ENCODE measurements at places on chromosomes 5 and 9.

DNA sequence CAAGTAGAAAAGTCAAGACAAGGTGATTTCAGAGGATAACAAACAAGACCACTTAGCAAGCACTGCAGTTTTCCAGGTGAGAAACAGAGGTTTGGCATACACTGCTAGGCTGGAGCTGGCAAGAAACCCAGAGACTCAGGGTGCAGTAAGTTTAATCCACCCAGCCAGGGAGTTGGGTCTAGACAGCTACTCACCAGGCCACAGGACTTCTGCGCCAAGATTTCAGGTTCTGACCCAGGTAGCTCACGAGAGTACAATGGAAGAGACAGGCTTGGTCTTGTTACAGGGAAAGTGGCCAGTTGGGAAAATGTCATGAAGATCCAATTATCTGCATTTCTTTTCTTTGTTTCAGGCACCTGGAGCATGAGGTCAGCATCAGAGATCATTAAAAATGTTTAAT, 9.8 kb downstream of the SMIM23 start:
- DNase-seq: no peak

DNA sequence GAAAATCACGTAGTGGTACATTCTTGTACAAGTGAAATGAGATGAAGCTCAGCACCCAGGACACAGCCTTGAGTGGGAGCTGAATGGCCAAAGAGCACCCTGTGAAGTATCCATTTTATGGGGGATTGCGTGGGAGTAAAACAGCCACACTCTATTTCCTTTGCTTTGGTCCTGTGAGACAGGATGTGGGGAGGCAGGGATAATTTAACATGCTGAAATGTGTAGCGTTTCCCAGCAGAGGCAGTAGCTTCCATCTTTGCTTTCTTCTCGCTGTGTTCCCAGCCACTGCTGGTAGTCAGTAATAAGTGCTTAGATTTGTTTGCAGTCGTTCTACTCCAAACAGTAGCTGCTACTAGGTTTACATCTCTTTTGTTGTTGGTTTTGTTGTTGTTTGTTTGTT, 4.4 kb downstream of the IL31RA start:
- no peak for DNase-seq

GRCh38 chr5:154899151-154899816, 38.7 kb downstream of the GEMIN5 start:
- DNase-seq: no peak

- no peak for DNase-seq
Measured at GRCh38 chr5:88732862-88733261, 150.1 kb downstream of the MEF2C start.

- DNase-seq: no peak
Measured at GRCh38 chr5:59049095-59049494, 466.2 kb downstream of the RAB3C start.

- peak; percentile 32 for DNase-seq
Measured at GRCh38 chr9:126440940-126441339, 114.3 kb downstream of the MVB12B start.

DNA sequence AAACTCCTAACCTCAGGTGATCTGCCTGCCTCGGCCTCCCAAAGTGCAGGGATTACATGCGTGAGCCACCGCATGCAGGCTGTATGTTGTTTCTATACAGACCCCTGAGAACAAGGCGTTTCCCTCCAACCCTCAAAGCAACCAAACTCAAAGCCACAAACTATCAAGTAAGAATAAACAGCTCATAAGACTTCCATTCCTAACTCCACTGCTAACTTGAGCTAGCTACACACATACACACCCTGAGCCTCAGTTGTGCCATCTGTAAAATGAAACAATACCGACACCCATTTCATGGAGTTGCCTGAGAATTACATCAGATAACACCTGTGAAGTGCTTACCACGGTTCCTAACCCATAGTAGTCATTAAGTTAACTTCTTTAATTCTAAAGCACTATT, 70.8 kb downstream of the SERINC5 start:
- no peak for DNase-seq

DNA sequence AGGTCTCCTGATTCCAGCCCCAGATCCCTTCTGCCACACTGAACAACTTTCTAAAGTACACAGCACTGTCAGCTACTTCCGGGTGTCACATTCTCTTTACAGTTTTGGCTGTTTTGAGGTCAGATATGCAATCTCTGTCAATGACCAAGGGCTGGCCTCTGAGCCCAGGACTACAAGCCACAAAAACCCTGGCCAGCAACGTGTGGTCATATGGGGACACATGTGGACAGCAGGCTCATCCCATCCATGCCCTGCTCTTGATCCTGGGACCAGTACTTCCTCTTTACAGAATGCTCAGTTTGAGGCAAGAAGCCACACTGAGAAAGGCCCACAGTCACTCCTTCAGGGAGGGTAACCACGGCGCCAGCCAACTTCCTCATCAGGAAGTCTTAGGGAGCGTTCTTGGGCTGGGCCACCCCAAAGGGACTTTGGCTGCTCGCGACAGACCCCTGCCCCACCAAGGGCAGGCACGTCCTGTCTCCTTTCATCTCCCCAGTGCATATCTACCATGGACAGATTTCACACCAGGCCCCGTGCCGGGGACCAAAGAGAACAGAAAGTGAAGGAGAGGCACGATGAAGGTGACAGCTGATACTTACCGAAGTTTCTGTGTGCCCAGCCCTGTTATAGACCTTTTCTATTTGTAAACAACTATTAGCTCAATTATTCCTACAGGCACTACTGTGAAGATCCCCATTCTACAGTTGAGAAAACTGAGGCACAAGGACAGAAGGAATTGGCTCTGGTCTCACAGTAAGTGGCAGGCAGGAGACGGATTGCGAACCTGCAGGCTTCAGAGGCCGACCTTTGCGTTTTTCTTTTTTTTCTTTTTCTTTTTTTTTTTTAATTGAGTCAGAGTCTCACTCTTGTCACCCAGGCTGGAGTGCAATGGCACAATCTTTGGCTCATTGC, 37.3 kb downstream of the STK10 start:
- no peak for DNase-seq

GRCh38 chr5:1536322-1536845, 12.6 kb upstream of the LPCAT1 start:
- DNase-seq: peak; percentile 59

DNA sequence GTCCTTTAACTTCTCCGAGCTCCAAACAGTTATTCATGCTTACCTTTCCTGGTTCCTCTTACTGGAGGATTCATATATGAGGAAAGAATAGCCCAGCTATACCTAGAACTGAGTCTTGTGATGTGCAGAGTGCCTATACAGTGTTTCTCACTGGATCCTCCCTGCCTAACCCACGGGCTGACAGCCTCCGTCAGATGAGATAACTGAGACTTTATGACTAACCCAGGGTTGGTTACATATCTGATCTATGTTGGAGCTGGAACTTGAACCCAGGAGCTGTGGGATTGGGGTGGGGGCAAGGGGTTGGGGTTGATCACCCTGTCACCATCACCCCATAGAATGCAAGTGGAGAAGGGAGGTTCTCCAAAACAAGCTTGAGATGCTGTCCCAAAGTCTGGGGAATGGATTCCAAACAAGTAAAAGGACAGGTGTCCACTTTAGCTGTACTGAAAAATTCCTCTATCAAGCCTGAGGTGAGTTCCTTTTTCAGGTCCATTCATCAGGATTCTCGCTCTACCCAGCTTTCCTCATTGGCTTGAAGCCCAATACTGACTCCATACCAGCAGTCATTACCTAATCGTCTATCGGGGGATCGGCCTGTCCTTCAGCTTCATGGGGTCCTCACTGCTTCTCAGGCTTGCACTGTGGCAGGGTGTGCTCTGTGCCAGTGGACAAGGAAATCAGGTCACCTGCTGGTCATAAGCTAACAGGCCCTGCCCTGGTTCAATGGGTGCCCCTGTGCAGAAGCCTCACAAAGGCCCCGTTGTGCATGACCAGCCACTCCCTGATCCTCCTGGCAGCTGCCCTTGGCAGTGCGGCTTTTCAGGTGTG, 100.6 kb downstream of the ARHGAP26 start:
- no peak for DNase-seq

DNA sequence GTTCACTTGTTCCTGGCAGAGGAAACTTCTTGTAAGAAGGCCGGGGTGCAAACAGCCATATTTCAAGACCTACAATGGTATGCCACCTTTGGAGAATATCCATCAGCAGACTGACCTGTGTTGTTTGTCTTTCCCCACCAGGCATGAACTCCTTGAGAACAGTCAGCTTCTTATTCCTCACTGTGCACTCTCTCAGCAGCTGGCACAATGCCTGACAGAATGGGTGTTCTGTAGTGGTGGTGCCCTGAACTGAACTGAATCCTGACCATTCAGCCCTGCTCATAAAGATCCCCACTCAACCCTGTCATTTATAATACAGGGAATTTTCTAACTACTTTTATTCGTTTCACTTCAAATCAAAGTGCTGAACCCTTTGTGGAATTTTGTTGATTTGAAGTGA, 206.9 kb downstream of the COX7C start:
- DNase-seq: no peak

GRCh38 chr9:115104908-115105307, 13.0 kb downstream of the TNC start:
- DNase-seq: no peak

GRCh38 chr9:75054368-75055001, 26.4 kb upstream of the CARNMT1 start:
- DNase-seq: no peak

DNA sequence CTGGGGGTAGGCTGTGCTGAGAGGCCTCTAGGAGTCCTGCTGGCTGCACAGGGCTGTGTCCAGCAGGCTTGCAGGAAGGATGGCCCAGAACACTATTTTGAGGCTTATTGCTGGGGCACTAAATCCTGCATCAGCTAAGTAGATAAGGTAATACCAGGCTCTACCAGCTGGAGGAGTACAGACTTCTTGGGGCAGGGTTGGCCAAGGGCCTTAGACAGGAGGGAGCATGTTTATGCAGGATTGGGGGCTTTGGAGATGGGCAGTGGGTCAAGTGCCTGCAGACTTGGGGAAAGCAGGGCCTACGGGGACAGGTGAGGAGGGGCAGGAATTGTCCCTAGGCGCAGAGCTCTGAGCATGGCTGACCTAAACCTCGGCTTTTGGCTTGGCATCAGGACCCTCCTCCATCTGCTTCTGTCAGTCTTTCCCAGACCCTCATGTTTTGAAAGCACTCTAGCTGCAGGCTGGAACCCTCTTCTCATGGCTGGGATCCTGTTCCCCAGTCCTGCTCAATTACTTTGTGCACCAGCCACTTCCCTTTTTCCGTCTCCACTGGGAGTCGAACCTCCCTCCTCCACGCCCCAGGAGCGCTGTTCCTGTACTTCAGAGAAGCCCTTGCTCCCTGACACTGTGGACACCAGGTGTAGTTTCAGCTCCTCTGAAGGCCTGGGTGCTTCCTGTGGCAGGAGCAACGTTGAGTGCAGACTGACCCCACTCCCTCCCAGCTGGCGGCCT, 61.0 kb upstream of the SPTLC1 start:
- no peak for DNase-seq

GRCh38 chr5:176524987-176525386, 12.2 kb downstream of the RNF44 start:
- no peak for DNase-seq

DNA sequence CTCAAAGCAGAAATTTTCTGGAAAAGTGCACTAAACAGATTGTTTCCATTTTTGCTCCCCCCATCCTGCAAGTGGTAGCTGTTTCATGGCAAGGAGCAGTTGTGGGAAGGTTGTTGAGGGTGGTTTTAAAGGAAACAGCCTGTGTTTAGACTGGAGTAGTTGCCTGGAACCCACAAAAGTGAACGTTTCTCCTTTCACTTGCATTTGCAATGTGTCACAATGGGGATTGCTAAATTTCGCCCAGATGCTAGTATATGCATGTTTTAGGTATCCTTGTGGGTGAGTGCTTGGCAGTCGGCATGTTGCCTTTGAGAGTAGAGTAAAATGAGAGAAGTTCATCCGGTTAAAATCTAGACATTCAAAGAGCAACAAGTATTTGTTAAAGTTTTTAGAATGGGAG, 1099.9 kb upstream of the DMAC1 start:
- no peak for DNase-seq

DNA sequence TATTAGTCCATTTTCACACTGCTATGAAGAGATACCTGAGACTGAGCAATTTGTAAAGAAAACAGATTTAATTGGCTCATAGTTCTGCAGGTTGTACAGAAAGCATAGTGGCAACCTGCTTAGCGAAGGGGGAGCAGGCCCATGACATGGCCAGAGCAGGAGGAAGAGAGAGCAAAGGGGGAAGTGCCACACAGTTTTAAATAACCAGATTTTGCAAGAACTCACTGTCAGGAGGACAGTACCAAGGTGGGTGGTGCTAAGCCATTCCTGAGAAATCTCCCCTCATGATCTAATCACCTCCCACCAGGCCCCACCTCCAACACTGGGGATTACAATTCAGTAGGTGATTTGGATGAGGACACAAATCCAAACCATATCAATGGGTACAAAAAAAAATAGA, 16.8 kb upstream of the PCSK5 start:
- DNase-seq: no peak

DNA sequence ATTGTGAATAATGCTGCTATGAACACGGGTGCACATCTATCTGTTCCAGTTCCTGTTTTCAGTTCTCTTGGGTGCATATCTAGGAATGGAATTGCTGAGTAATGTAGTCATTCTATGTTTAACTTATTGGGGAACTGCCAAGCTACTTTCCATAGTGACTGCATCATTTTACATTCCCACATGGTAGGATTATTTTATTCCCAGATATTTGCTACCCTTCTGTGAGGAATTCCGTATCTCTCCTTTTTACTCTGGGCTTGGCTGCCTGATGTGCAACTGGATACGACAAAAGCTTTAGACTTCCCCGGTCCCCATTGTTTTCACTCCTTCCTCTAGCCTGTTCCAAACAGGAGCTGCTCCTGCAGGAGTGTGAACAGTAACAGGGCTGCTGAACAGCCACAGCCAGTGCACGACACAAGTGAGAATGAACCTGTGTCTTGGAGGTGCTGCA, 7.2 kb downstream of the TAS2R1 start:
- no peak for DNase-seq

- peak; percentile 88 for DNase-seq
Measured at GRCh38 chr5:150560401-150561191, 52.7 kb downstream of the NDST1 start.

DNA sequence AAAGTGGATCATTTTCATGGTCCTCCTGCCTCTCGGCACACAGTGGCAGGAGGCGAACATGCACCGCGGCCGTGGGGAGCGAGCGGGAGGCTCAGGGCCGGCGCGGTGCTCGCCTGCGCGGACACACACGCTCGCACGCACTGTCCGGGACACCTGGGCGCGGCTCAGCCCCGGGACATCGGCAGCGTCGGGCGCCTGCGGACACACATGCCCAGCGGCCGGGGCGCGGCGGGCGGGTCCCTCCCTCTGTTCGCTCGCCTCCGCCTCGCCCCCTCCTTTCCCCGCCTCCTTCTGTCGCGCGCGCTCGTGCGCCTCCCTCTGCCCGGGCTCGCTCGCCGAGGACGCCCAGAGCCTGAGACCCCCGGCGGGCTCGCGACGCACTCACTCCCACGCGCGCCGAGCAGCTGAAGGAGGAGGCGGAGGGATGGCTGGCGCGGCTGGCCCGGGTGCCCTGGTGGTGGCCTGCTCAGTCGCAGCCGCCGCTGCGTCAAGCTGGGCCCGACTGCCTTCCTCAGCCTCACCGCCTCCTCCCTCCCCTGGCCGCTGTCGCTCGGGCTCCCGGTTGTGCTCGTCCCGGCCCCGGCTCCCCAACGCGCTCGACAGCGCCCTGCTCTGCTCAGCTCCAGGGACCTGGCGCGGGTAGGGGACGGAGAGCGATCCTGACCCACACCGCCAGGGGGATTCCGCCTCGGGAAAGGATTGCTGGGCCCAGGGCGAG, at the start of gene FRMD3:
TSS of gene FRMD3 (minus strand) at position 230 of the 718 bp plus-strand sequence. CDS start at position 60, 170 bp downstream.
- DNase-seq: peak; percentile 95
